ENCODE measurements at places on chromosomes 12 and 14.

DNA sequence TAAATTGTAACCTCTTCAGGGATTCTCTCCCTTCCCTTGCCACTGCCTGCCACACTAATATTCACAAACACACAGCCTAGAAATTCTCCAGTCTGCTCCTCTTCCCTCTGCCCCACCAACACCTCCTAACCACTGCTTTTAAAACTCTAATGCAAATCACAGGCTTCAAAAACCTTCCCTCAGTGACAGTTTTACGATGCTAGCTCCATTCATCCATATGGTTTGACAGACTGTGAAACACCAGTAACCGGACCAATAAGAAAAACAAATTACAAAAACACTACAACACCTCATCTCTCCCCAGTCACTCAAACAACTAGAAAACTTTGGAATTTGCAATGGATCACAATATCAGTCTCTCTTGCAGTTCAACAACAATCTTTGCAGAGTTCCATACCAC is 5.7 kb downstream of the DPF3 start:
- no peak for DNase-seq

DNA sequence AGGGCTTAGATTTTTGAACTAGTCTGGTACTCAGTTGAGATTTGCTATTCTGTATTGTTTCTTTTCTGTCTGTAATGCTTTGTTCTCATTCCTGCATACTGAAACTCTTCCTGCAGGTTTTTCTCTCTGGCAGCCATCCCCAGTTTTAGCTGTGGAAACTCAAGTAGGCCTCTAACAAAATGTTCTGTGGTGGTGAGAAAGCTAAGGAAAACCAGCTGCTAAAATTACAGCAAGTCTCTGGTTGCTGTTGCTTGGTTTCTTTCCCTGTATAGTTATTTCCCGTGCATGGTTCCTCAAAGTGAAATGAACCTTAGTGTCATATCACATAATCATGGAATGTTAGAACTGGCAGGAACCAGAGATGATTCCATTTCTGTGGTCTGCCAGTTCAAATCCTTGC is 442.5 kb downstream of the NRXN3 start:
- no peak for DNase-seq

DNA sequence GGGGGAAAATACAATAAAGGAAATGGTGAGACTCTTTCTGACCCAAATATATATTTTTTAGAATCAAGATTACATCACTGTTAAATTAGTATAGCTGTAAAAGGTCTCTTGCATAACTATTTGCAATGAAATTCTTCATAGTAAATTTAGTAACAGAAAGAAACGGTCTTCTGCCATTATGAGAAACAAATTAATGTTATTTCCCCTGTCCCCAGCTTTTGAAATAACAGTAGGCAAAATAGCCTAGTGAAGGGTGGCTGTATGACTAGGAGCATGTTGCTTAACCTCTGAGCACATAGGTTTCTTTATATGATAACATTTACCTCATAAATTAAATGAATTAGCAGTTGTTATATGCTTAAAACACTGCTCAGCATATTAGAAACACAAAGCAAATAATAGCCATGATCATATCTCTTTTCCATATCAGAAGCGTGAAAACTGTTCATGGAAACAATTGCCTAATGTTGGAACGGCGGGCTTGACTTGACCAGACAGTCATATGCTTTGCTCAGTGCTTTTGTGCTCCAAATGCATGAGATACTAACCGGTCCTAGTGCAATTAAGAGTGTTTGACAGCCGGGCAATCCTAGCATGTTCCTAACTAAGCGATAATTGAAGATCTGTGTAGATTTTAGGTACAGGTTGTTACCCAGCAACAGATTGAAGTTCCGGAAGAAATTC is 24.0 kb downstream of the BHLHE41 start:
- no peak for DNase-seq

DNA sequence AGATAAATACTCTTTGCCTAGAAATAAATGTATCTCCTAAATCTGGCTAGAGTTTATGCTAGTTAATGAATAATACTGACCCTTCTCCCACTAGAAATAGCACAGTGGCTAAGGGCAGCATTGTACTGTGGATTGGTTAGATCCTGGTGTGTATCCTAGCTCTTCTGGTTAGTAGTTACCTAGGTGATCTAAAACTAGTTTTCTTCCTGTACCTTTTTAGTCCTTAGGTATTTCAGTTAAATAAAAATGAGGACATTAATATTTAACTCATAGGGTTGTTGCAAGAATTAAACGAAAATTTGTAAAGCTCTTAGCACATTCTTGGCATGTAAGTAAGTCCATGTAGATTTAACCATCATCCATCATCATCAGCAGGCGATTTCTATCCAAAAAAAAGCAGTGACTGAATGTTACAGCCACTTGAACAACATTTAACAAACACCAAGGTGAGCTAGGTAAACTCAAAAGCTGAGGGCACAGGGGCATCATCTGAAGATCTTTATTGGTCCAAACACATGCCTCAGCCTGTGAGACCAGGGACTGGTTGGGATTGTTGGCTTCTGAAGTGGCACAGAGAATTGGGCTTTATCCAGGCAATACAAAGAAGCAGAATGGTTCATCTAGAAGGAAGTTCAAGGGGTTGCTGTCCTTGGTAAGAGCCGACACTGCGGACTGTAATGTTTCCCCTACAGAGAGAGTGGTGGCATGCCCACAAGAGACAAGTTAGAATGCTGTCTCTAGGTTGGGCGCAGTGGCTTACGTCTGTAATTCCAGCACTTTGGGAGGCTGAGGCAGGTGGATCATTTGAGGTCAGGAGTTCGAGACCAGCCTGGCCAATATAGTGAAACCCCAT is 100.8 kb downstream of the GAS2L3 start:
- DNase-seq: no peak

DNA sequence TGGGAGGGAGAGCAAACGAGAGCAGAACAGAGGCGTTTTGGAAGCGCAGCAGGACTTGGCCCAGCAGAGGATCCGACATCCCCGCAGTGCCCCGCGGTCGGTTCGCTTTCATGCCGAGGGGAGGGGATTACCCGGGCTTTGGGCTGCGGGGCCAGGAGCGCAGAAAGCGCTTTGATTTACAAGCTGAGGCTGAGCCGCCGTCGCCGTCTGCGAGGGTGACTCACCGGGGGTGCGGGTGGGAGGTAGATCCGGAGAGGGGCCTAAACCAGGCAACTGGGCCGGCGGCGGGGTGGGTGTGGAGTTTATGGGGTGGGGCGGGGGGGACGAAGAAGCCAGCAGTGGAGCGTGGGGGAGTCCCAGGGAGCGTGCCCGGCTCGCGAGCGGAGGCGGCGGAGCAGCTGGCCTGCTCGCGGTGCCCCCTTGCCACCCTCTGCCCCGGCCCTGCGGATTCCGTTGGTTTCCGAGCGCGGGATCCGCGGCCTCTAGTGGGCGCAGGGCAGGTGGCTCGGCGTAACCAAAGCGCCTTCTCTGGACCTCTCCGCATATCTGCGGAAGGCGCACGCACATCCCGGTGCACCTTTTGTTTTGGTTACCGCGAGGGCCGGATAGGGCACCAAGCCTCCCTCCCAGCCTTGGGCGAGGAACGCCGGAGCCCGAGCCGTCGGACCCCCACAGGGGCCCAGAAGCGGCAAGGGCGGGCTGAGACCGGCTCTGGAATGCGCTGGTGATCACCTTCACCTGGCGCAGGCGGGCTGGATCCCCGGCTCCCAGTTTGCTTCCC is 2.6 kb downstream of the SIX4 start:
- DNase-seq: no peak

DNA sequence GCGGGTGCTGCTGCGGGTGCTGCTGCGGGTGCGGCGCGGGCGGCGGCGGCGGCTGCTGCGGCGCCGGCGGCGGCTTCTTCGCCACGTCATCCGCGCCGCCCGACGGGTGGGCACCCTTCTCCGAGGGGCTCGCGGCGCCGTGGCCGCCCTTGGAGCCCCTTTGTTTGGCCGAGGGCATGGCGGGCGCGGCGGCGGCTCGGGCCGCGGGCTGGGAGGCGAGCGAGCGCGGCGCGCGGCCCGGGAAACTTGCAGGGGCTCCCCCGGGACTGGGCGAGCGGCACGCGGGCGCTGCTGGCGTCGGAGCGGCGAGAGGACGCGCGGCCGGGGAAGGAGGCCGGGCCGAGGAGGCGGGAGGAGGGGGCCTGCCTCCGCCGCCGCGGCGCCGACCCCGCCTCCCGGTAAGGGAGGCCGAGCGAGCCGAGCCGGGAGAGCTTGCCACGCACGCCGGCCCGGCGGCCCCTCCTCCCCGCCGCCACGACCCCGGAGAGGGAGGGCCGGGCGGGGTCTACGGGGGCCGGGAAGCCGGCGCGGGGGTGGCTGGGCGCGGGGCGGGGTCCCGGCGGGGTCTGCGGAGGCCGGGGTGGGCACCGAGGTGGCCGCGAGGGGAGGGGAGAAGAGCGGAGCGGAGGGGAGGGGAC is at the start of gene CKAP4:
Gene CKAP4 (minus strand): TSS at position 347 of the 638 bp plus-strand sequence. CDS start 169 bp downstream, at position 178.
- no peak for DNase-seq

DNA sequence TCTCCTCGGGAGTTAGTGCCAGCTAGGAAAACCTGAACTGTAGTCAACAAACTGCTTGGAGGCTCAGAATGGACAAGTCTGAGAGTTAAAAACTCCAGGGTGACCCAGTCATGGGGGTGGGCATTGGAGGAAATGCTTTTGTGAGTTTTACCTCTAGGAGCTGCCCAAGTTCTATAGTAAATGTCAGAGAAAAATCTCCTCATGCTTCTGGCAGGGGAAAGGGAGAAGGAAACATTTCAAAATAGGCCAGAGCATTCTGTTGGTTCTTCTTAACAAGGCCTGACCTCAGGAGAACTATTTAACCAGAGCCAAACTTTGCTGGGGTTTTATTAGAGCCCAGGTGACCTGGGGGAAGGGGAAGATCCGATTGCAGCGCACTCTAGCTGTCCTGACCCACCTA is 12.3 kb downstream of the NINJ2 start:
- DNase-seq: no peak

DNA sequence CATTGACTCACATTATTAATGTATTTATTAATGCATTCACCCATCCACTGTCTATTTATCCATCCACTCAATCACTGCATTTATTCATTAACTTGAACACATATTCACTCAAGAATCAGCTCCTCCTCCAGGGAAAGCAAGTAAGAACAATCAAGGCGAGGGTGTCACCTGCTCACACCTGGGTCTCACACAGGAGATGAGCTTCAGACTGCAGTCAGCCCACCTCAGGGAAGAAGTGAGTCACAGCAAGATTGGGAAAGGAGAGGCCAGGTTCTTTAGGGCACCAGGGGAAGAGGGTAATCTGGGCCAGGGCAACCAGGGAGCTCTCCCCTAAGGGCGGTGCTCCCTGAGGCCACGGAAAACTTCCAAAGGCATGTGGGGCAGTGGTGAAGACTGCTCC is 367.3 kb downstream of the BCL11B start:
- no peak for DNase-seq

GRCh38 chr12:45730348-45731189 is 1.1 kb downstream of the ARID2 start:
- DNase-seq: peak; percentile 16
